Central memory CD4-positive, alpha-beta T cell (primary cell): ENCODE measurements at places on chromosomes 5 and 9.

DNA sequence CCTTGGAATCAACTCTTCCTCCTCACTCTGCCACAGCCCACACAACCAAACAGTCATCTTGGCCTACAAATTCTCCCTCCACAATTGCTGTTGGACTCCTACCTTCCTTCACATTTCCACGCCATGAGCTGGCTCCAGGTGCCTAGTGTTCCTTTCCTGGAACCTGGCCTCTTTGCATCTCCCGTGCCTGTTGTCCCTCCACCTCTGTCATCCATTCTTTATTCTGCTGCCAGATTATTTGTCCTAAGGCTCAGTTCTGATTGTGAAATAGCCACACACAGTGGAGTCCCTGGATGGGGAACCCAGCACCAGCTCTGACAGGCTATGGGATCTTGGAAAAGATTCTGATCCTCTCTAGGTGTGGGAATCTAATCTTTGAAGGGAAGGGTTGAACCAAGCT is 109.1 kb upstream of the ANKH start:
- no peak for DNase-seq

DNA sequence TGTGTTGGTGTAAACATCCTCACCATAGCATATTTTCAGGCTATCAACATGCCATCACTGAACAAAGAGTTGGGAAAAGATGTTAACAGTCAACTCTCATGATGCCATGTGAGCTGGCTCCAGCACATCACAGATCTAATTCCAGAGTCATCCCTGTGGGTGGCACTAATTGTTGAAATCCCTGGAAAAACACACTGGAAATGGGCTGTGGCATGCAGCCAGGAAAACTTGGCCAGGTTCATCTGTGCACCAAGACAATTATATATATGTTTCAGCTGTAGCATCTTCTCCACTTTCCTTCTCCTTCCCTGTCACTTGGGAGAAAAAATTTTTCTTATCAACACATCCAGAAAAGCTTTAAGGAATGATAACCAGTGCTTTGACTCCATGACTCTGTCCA is 313.7 kb downstream of the TRIM32 start:
- DNase-seq, result no peak

DNA sequence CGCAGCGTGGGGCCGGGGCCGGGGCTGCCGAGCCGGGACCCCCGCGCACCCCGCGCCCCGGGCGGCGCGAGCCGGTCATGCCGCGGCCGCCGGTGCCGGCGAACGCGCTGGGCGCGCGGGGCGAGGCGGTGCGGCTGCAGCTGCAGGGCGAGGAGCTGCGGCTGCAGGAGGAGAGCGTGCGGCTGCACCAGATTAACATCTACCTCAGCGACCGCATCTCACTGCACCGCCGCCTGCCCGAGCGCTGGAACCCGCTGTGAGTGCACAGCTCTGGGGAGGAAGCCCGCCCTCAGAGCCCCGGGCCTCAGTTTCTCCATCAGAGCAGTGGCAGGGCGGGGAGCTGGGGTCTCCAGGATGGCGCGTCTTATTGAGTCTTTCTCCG is 335 bp downstream of the GALNT12 start:
- DNase-seq, result peak; percentile 20

DNA sequence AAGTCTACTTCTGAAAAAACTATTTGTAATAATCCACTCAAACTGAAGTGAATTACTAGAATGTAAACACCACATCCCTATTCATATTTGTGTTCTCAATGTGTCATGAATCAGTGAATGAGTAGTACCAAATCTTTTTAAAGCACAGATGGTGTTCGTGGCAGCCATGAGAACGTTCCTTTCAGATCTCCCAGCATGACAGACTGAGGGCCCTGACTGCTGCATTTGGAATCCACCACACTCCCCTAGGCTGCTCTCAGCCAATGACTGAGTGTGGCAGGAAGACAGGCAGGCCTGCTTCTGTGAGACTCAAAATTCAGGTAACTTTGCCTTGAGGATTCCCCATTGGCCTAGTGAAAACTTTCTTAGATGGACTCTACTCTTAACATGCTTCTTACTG is 10.9 kb upstream of the JMY start:
- no peak for DNase-seq

DNA sequence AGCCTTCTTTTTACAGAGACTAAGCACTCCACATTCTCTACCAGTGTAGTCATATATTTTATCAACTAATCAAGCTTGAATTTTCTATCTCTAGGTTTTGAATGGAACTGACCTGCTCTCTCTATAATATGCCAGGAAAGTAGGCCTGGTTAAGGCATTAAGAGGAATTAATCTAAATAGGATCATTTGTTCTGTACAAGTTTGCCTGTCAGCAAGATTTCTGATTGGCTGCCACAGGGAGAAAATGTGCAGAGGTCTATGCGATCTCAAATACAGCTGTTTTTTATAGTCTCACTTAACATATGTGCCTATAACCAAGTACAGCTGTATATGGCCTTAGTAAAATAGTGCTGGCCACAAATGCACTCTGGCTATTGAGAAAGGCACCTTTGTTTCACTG is 418.8 kb downstream of the KDM4C start:
- DNase-seq, result no peak

DNA sequence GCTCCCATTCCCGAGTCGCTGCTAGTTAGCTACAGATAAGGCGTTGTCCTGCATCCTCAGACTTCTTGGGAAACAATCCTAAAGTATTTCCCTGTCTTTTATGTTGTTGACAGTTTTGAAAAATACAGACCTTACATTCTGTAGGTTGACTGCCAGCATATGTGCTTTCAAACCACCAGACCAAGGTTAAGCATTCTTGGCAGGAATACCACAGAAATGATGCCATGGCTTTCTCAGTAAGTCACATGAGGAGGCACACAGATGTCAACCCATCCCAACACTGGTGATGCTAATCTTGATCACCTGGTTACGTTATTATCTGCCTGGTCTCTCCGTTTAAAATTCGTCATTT is 871 bp downstream of the GLE1 start:
- no peak for DNase-seq

- no peak for DNase-seq
These were observed 212.5 kb downstream of the DAB2IP start for GRCh38 chr9:121863955-121864354.

DNA sequence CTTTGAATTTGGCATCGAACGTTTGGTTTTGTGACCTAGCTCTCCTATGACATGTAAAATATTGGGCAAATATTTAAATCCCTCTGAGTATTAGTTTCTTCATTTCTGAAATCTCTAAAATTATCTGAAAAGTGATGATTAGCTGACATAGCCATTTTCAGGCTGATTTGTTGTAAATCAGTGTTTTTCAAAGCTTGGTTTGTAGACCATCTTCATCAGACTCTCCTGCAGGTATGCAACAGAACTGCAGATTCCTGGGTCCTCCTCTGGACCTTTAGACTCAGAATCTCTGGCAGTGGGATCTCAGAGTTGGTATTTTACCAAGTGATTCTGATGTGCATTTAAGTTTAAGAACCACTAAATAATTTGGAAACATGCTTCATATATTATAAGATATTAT is 38.9 kb upstream of the NMUR2 start:
- DNase-seq, result no peak

DNA sequence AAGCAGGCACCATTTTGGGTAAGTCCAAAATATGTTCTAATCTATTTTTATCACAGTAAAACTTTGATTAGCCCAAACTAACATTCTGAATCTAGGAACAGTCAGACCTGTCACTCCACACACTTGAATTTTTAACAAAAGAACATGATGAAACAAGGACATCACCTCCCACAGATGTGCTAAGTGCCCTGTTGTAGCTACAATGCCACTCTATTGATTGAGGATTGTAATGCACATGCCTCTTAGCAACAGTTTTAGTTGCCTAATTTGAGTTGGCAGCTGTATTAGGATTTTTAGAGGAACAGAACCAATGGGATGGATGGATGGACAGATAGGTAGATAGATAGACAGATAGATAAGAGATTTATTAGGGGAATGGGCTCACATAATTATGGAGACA is 20.3 kb upstream of the RNF20 start:
- no peak for DNase-seq

GRCh38 chr5:167767795-167768194 is 523.6 kb upstream of the WWC1 start:
- DNase-seq, result no peak

- DNase-seq, result peak; percentile 7
These were observed 18.7 kb downstream of the INIP start for GRCh38 chr9:112699230-112699629.

DNA sequence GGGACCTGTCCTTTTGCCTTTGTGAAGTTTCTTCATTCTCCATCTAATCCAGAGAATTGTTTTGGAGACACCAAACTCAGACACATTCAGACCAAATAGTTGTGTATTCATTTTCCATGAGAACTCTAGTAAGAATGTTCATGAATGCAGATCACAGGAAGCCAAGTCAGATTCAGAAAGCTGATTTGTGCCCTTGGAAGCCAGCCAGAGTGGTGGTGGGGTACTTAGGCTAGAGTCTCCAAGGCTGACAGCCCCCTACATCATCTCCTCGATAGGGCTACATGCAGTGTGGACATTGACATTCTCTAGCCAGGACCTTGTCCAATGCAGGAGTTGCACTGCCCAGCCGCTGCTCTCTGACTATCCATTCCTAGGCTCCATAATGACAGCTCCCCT is 137.6 kb downstream of the UGCG start:
- no peak for DNase-seq

DNA sequence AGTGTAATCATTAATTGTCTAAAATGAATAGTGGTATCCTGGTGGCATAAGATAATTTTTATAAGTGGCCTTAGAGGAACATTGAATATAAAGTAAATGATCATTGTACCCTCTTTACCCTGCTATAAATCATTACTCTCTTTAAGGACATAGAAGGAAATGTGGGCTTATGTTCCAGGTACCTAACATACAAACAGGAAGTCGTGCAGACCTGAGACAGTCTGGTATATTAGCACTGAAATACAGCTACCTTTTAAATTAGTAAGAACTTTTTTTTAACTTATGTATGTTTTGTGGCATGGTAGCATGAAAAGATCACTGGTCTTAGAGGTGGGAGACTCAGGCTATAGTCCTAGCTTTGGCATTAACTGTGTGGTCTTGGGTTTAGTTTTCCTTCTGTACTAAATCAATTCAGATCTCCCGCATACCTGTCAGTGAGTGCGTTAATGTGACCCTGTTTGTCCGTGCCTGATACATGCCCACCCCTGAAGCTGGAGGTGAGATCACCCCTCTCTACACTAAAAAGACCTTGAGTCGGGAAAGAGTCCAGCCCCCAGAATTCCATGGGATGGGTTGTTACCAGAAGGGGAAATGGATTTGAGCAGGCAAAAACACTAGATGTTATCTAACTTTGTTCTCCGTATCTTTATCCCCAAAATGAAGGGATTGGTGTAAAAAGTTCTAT is 59.4 kb upstream of the ERBIN start:
- peak; percentile 29 for DNase-seq

GRCh38 chr5:157608972-157609565 is 33.5 kb upstream of the ADAM19 start:
- no peak for DNase-seq

DNA sequence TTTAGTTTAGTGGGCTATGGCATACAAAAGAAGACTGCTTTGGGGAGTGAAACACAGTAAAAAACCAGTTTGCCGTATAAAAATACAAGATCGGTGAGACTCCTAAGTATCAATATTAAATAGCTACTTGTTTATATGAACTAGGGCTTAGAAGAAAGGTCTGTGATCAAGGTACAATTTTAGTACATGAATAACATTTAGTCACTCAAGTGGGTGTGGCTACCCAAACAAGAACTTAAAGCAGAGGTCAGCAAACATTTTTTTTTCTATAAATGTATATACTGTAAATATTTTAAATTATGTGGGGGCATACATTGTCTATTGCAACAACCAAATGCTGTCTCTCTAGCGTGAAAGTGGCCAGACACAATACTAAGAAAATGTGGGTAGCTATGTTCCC is 1452.5 kb upstream of the NUDT12 start:
- no peak for DNase-seq

GRCh38 chr5:50873595-50874277 is 207.3 kb downstream of the PARP8 start:
- DNase-seq, result no peak

- no peak for DNase-seq
These were observed 4.9 kb upstream of the CPLX2 start for GRCh38 chr5:175866377-175866907.

DNA sequence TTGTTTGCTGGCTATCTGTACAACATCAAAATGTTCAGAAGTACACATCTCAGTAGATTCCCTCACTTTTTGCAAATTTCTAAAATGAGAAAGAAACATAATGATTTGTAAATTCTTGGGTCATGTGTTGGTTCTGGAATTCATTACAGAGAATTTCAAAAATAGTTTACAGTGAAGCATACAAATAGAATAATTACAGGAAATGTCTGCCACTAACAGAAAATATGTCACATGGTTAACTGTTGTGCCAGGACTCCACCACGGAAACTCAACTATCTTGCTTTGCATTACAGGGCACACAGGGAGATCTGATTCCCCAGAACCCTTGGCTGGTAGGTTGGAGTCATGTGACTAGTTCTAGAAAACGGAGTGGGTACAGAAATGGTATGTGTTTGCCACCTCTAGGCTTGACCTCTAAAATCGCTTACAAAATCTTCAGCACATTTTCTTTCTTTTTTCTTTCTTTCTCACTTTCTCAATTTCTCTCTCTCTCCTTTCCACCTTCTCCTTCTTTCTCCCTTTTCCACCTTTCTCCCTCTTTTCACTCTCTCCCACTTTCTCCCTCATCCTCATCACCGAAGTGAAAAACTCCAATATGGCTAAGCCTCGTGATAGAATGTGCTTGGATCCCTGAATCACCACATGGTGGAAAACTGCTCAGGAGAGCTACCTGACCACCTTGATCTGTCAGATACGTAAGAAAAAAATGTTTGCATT is 32.4 kb downstream of the RASEF start:
- no peak for DNase-seq
